ENCODE measurements at places on chromosomes 3 and 15. TPM values are rescaled to one million over a fixed set of nuclear protein-coding genes. Genes with fewer than 3 reads are reported as not detected.

Gene OSBPL10
- 6.4 TPM for total RNA-seq

Gene LRRC2
- total RNA-seq = not detected

Gene BNC1
- total RNA-seq = not detected

Gene ZNF620
- 2.3 TPM for total RNA-seq

Gene BOC
- total RNA-seq = not detected

Gene CCNL1
- 214 TPM for total RNA-seq

Gene KBTBD13
- total RNA-seq = not detected

Gene RBP2
- not detected for total RNA-seq

Gene GOLGA8G
- total RNA-seq = not detected

Gene CKMT1A
- 0.35 TPM for total RNA-seq

Gene IL5RA
- total RNA-seq = not detected

Gene WDR93
- not detected for total RNA-seq

Gene USP50
- not detected for total RNA-seq

Gene SLC2A2
- total RNA-seq = not detected

Gene GCNT3
- total RNA-seq = not detected

Gene CPA3
- not detected for total RNA-seq

Gene FES
- 24.2 TPM for total RNA-seq

Gene RAB27A
- total RNA-seq = 124 TPM

Gene GPR87
- total RNA-seq = not detected

All from activated naive CD4-positive, alpha-beta T cell treated with anti-CD3 and anti-CD28 coated beads for 36 hours (primary cell).